ENCODE measurements at places on chromosomes 5 and 9.

DNA sequence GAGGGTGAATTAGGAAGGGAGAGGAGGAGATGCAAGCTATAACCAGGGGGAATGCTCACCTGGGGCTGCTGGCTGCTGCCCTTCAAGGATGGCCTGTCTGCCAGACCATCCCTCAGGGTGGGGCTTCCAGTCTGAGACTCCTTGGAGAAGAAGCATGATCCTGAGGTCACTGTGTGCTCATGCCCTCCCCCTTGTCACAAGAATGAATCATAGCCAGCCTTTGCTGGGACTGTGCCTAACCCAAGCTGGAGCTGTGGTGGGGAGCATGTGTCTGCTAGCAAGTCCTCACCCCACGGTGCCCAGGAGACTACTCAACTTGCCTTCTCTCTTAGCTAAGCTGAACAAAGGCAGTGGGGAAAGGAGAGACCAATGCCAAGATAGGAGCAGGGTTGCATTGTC is 463.6 kb downstream of the SPOCK1 start:
- DNase-seq: peak; percentile 8

DNA sequence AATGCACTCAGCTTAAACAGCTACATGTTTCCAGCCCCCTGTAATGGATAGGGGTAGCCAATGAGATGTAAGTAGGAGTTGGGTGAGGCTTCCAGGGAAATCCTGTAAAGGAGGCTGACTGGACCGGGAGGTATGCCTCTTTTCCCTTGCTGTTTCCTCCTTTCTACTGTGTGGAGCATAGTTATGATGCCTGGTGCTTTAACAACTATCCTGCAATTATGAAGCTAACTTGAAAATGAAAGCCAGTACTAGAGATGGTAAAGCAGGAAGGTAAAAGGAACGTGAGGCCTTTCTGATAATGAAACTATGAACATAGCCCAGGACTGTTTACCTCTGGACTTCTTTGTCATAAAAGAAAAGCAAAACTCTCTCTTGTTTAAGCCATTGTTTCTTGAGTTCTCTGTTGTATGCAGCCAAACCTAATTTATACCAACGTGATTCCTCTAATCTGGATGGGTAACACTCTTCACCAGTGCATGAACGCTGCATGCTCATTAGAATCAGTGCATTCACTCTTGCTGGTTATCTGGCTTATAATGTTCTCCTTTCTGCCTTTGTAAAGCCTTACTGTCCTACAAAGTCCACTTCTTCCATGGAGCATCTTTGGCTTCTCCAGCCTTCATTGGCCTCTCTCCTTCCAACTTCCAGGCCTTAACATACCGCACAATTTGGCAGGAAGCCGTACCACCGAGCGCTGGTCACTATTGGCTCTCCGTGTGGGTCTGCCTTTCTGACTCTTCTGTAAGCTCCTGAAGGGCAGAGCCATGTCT is 8.3 kb upstream of the ARHGEF28 start:
- no peak for DNase-seq

DNA sequence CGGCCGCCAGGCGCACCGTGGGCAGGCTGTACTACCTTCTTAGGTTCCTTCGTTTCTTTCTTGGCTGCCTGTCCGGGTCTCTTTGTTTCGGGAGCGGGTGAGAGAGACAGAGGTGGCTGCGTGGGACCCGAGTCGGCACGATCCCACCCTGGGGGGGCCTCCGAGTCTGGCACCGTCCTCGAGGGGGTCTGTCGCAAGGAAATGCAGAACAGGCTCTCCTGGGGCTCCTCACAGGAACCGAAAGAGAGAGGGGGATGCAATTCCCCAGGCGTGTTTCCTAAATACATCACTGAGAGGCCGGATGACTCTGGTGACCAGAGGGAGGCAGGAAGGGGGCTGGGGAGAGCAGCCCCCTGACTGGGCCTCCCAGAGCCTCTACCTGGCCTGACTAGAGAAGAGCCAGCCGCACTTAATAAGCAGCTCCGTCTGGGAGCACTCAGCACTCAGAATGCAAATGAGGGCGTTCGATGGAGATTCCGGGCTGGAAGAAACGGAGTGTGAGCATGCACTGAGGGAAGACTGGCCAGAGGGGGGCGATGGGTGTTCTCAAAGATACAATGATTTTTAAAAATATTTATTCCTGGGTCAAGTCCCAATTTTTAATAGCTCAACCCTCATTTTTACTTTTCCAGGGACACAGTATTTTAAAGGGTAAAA is 11.7 kb upstream of the INPP5E start:
- DNase-seq: no peak

DNA sequence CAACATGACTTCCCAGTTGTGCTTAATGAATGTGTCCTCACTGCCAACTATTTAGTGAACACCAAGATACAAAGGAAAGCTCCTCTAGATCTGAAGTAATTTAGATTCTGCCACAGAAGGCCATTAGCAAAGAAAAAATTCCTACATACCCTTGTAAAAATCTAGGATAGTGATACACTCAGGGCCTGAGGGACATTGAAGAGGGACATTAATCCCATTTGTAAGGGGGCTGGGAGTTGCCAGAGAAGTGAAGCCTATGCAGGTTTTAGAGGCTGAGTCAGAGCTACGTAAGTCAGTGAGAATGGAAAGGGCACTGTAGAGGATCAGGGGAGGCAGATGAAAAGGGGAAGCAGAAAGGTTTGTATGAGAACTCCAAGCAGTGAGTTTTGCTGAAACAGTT is 286.9 kb upstream of the TARS1 start:
- DNase-seq: peak; percentile 5

DNA sequence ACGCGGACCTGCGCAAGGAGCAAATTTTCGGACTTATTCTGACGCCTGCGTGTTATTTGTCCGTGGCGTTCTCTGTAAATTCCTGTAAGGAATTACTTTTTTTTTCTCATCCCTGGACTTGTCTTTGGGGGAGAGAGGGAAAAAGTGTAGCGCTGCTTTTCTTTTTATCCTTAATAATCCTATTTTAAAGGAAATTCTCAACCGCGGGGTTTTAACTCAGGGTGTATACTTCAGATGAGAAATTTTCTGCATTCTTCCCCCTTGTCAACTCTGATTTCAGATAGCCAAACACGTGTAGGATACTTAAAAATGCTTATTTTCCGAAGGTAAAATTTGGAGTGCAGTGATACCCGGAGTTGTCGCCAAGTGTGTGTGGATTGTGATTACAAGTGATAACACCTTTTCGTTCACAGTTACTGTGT is 853 bp downstream of the DCP2 start:
- no peak for DNase-seq

GRCh38 chr9:89484475-89485404 is 13.2 kb downstream of the SEMA4D start:
- DNase-seq: no peak

- peak; percentile 28 for DNase-seq
These were observed 36.7 kb upstream of the ANXA1 start for GRCh38 chr9:73114958-73115357.

- DNase-seq: peak; percentile 64
These were observed 217.3 kb upstream of the RASEF start for GRCh38 chr9:83280268-83280667.

DNA sequence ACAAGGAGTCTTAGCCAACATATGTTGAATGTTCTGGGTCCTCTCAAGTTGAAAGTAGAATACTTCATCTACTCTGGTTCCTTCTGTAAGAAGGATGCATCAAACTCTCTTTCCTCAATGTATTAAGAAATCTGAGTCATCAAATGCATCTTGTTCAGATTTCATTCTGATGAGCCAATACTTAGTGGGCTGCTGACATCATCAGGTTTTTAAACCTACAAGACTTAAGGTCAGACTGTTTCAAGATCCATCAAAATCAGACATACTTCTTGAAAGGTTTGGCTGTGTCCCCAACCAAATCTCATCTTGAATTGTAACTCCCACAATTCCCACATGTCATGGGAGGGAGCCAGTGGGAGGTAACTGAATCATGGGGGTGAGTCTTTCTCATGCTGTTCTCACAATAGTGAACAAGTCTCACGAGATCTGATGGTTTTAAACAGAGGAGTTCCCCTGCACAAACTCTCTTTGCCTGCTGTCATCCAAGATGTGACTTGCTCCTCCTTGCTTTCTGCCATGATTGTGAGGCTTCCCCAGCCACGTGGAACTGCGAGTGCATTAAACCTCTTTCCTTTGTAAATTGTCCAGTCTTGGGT is 168.8 kb downstream of the RAPGEF6 start:
- peak; percentile 80 for DNase-seq

GRCh38 chr5:176371621-176372539 is 6.6 kb downstream of the ARL10 start:
- DNase-seq: no peak

GRCh38 chr5:103264508-103264907 is 5.9 kb downstream of the MACIR start:
- DNase-seq: no peak

DNA sequence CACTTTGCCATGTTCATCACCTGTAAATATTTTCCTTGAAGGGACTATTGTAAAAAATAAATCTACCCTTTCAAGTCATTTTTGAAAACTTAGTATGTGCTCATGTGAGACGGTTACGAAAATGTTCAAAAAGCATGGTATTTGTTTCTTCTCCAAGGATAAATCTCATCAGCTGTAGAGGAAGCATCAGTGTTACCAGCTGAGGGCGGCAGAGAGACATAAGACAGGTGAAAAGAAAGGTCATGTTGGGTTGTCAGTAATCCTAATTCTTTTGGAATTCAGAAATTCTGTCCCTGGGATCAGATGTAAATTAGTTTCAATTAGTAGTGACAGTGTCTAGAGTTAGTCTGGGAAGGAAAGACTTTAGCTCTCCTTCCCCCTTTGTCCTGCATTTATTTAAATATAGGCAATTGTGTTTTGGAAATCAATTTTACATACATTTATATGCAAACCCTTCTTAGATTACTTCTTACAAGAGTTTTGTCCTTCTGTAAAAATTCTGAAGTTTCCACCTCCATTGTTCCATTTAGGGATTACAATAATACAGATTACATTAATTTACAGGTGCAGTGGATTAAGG is 791.9 kb upstream of the CDH6 start:
- DNase-seq: no peak

DNA sequence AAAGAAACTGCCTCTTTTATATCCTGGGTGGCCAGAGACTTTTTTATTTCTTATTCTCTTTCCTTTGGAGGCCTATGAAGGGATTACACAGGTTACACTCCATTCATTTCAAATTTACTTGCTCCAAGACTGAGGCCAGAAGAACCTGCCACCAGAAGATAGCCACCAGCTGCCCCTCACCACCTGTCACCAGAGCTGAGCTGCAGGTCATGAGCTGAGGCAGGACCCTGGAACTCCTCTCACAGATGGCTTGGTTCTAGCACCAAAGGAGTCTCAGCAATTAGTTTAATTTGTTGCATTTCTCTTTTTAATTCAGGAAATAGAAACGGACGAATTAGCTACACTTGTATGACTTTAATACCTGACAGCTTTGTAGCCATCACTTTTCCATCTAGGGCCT is 313.9 kb downstream of the SPOCK1 start:
- DNase-seq: no peak

GRCh38 chr9:93533863-93534262 is 42.5 kb upstream of the PHF2 start:
- DNase-seq: no peak

GRCh38 chr5:174409070-174409469 is 315.3 kb upstream of the MSX2 start:
- DNase-seq: no peak

DNA sequence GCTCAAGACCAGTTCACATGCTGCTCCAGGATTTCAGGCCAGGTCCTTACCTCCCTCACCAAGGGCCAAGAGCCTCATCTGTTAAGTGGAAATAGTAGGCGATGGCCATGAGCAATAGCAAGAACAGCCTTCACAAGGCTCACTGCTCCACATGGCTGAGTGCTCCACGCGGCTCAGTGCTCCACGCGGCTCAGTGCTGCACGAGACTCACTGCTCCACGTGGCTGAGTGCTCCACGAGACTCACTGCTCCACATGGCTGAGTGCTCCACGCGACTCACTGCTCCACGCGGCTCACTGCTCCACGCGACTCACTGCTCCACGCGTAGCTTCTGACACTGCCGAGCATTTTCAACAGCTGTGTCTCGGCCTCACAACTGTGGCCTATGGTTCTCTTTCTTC is 36.4 kb upstream of the ADAMTS2 start:
- no peak for DNase-seq

Measured in fibroblast of skin of right quadriceps (primary cell).